Stimulated activated CD8-positive, alpha-beta memory T cell treated with anti-CD3 and anti-CD28 coated beads, Interleukin-4, amount 100 ng/mL, for 24 hours (primary cell): ENCODE measurements at places on chromosomes 11 and 22.
A peak's percentile ranks its signal among the peaks of the same experiment; 100 is the strongest.

DNA sequence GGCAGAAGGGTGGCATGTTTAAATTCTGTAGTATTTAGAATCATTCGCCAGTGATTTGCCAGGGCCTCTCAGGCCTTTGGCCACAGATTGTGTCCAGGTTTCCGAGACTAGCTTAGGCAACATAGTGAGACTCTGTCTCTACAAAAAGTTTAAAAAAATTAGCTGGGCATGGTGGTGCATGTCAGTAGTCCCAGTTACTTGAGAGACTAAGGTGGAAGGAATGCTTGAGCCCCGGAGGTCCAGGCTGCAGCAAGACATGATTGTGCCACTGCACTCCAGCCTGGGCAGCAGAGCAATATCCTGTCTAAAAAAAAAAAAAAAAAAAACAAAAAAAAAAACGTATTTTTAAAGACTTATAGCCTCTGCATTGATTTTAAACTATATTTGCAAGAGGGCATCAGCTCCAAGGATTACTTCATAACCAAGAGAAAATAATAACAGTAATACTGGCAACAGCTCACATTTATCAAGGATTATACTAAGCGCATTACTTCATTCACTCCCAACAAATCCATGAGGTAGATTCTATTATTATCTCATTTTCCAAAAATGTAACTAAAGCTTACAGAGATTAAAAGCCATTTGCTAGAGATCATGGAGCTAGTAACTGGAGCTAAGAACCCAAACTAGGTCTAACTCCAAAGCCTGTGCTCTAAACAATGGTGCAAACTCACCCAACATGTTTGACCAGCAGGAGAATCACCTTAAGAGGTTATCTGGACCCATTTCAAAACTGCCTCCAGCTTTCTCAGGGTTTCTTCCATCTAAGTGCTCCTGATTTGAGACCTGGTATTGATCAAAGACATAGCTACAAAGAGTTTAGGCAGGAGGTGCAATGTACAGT lies 32.6 kb upstream of the SLC6A5 start:
- DNase-seq, result no peak

DNA sequence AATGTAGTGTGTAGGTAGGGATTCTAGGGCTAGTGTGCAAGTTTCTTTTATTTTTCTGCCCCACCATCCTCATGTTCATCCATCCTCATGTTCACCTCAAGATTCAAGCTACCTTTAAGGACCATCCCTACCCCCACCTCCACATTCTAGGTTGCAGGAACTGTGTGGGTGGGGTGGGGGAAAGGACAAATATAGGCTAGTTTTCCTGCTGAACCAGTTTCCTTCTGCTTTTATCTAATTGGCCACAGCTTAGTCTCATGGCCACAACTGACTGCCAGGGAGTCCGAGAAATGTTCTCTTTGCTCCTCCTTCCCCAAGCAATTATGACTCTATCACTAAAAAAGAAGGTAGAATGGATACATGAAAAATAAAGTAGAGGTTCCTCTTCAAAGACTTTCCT lies 179.0 kb upstream of the LARGE1 start:
- no peak for DNase-seq

DNA sequence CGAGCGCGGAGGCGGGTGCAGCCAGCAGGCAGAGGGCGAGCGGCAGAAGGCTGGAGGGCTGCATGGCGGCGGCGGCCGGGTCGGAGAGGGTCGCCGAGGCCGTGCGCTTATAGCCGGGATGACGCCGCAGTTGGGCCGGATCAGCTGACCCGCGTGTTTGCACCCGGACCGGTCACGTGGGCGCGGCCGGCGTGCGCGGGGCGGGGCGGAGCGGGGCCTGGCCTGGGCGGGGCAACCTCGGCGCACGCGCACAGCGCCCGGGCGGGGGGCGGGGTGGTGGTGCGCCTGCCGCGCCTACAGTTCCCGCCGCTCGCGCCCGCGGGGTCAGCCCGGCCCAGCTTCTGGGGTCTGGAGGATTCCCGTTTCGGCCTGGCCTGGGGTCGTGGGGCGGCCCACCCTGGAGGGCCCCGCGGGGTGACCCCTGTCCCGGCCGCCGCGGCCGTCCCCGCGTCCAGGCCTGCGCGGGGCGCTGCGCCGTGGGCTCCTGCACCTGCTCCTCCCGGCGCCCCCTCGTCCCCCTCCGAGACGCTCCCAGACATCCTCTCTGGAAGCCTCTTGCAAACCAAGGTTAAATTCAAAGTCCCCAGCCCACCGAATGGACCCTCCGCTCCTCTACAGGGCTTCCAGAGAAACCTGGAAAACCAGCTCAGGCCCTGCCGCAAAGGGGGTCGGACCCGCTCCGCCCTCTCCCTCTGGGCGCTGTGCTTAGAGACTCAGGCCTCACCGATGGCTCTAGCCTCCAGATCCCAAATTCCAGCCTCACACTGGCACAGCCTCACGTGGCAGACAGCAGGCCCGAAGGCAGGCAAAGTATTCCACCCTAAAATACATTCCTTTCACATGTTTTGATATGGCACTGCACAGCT lies at the start of gene CTSD:
TSS of gene CTSD (minus strand) at position 132 of the 866 bp plus-strand sequence. CDS start at position 64, 68 bp downstream.
- DNase-seq, result peak; percentile 84

DNA sequence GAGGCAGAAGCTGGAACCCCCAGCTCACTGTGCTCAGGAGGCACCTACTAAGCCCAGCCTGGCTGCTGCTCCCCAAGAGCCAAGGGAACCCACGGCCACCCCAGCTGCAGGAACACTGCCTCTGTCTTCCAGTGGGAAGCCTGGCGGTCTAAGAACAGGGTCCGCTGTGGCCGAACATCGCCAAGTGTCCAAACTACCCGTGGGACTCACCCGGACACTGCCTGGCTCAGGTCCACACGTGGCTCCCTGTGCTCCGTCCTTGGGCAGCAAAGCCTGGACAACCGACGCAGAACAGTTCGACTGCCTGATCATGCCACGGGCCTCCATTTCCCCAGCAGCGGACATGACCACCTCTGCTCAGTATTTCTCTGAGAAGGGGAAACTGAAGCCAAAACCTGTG lies 747.0 kb downstream of the BRD1 start:
- DNase-seq, result no peak

DNA sequence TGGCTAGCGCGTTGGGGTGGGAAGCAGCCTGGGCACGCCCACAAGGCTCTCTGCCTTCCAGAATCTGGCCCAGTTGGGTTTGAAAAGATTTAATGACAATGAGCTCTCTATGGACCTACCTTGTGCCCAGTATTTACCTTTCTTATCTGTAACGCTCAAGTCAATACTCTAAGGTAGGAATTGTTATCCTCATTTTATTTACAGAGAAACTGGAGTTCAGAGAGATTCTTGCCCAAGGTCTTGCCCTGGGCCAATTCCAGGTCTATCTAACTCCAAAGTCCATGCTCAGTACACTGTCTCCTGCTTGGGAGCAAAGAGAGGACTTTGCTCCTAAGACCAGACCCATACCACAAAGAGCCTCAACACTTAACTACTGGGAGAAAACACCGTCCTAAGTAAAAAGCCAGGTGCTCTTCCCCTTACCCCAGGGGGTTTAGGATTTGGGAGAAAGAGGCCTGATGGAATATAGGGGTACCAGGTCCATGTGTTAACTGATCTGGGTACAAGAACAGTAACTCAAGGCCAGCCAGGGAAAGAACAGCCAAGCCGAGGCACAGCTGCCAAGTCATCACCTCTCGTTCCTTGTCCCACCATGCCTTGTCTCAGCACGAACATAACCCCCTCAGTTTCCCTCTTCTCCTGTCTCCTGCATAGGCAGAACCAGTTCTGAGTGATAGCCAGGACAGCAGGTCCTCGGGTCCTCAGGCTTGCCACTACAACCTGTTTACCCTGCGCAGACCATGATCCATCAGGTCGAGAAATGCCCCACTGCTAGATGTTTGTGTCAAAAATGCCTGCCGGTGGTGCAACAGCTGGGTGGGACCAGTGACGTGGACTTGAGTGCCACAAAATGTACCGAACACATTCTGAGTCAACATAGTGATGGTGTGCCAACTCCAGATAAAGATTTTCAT lies 14.6 kb downstream of the APOA4 start:
- DNase-seq, result no peak

DNA sequence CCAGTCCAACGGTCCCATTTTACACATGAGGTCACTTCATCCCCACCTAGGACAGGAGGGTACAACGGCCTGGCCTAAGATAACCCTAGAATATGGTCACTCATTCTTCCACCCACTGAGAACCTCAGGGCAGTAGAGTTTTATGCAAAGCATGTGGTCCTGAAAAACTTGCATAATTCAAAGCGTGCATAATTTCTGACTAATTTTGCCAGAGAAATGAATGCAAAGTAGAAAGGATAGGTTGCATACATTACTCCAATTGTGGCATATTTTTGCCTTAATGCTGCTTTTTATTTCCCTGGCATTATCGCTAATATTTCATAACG lies 32.5 kb upstream of the SLC35C1 start:
- DNase-seq, result no peak

DNA sequence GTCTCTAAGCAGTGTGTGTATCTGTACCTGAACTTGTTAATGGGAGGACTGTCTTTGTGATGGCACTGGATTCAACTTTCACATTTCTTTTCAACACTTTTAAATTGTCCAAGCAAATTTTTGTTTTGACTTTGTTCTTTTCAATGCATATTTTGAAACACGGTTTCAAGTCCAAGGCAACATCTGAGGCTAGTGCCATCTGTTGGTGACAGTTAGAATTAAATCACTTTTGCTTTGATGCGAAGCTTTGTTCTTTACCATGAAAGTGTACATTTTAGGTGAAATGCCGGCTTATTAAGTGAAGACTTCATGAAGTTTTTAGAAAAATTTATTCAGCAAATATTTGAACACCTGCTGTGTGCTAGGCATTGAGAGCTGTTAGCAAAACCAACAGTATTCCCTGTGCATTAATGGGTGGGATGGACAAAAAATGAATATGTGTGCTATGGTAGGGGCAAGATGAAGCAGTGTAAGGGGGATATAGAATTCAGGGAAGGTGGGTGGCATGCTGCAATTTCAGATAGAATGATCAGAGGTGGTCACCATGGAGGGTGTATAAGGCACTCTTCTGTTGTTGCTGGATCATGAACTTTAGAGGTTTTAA lies 70.2 kb downstream of the DDX10 start:
- no peak for DNase-seq

- DNase-seq, result no peak
Observed at GRCh38 chr22:30918761-30919160, 49.8 kb downstream of the MORC2 start.

DNA sequence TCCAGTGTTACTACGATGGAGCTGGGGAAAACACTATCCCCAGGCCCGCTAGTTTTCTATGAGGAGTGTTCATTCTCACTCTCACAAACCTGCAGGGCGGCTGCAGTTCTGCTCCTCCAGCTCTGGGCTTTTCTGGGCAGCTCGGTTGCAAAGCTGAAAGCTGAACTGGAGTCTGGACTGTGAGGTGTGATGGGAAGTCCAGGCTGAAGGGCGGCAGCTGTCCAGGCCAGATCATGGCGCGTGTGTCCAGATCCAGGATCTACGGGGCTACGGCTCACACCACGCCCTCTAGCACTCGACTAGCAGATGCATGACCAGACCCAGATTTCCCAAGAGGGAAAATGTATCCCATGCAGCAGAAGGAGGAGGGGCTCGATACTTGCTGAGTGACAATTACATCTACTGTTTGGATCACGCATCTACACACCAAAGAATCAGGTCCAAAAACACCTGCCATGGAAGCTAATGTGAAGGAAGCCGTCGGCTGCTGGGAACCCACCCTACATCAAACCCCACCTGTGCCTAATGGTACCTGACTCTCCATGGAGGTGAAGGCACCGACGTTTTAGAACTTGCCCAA lies 555.0 kb downstream of the BRD1 start:
- DNase-seq, result no peak

GRCh38 chr11:78978831-78979230 lies 404.2 kb upstream of the NARS2 start:
- DNase-seq, result no peak
